Transverse colon (tissue), 4 donors: ENCODE measurements at places on chromosomes 5 and 9.

GRCh38 chr9:117103438-117104110 is 311.3 kb downstream of the ASTN2 start:
- no peak overlapping the region for H3K4me3 ChIP-seq
- no peaks in the 10 kb centered on the region for H3K4me1 ChIP-seq
- no peak overlapping the region for H3K27ac ChIP-seq
- no peaks in the 10 kb centered on the region for H3K36me3 ChIP-seq
- H3K27me3 ChIP-seq: no peaks in the 10 kb centered on the region

DNA sequence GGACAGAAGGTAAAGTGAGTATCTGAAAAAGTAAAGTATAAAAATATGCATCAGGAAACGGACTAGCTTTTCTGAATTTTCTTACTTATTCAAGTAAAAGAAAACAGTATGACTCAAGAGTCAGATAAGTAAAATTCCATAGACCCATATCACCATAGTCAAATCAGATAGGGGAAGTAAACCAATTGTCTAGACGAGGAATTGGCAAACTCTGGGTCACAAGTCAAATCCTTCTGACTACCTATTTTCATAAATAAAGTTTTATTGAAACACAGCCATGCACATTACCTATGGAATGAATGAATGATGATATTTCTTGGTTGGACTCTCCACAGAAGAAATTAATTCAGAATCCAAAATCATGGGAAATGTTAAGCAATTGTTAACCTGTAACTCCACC is 59.1 kb upstream of the TMC1 start:
- H3K36me3 ChIP-seq: no peaks in the 10 kb centered on the region
- no peaks in the 10 kb centered on the region for H3K27me3 ChIP-seq
- no peak overlapping the region for H3K27ac ChIP-seq
- H3K4me3 ChIP-seq: no peak overlapping the region
- peaks cover 4% of the 10 kb centered on the region for H3K4me1 ChIP-seq
- no peak for DNase-seq

- no peak for DNase-seq
- no peak overlapping the region for H3K4me3 ChIP-seq
- H3K36me3 ChIP-seq: no peaks in the 10 kb centered on the region
- H3K27ac ChIP-seq: no peak overlapping the region
- H3K4me1 ChIP-seq: no peaks in the 10 kb centered on the region
Measured at GRCh38 chr5:54563083-54563761, 45.7 kb downstream of the SNX18 start.

DNA sequence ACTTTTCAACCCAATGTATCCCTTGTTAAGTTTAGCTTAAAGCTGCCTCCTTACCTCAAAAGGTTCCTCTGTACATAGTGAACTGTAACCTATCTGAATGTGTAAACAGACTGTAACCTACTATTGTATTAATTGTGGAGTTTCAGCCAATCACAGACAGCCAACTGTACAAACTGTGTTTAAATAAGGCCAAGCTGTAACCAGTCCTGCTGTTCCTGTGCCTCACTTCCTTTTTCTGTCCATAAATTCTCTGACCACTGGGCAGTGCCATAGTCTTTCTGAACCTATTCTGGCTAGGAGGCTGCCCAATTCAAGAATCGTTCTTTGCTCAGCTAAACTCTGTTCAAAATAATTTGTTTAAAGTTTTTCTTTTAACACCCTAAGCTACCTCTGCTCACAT is 74.7 kb upstream of the DAPK1 start:
- no peak overlapping the region for H3K4me3 ChIP-seq
- DNase-seq: no peak
- no peaks in the 10 kb centered on the region for H3K27me3 ChIP-seq
- no peaks in the 10 kb centered on the region for H3K36me3 ChIP-seq
- no peak overlapping the region for H3K27ac ChIP-seq
- H3K4me1 ChIP-seq: no peaks in the 10 kb centered on the region

DNA sequence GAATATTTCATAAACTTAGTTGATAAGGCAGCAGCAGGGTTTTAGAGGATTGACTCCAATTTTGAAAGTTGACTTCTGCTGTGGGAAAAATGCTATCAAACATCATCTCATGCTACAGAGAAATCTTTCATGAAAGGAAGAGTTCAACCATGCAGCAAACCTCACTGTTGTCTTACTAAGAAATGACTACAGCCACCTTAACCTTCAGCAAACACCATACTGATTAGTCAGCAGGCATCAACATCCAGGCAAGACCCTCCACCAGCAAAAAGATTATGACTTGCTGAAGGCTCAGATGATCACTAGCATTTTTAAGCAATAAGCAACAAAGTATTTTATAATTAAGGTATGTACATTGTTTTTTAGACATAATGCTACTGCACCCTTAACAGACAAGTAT is 7.6 kb downstream of the TMEM174 start:
- DNase-seq: no peak
- no peaks in the 10 kb centered on the region for H3K27me3 ChIP-seq
- no peaks in the 10 kb centered on the region for H3K36me3 ChIP-seq
- no peaks in the 10 kb centered on the region for H3K4me1 ChIP-seq
- no peak overlapping the region for H3K27ac ChIP-seq
- no peak overlapping the region for H3K4me3 ChIP-seq

GRCh38 chr5:142860270-142860669 is 90.1 kb downstream of the ARHGAP26 start:
- no peaks in the 10 kb centered on the region for H3K27me3 ChIP-seq
- no peak overlapping the region for H3K4me3 ChIP-seq
- no peak for DNase-seq
- no peak overlapping the region for H3K27ac ChIP-seq
- peaks cover 6% of the 10 kb centered on the region for H3K4me1 ChIP-seq

GRCh38 chr5:112669328-112669963 is 68.2 kb upstream of the APC start:
- H3K36me3 ChIP-seq: no peaks in the 10 kb centered on the region
- H3K4me3 ChIP-seq: no peak overlapping the region
- DNase-seq: no peak
- no peak overlapping the region for H3K27ac ChIP-seq
- no peaks in the 10 kb centered on the region for H3K27me3 ChIP-seq

DNA sequence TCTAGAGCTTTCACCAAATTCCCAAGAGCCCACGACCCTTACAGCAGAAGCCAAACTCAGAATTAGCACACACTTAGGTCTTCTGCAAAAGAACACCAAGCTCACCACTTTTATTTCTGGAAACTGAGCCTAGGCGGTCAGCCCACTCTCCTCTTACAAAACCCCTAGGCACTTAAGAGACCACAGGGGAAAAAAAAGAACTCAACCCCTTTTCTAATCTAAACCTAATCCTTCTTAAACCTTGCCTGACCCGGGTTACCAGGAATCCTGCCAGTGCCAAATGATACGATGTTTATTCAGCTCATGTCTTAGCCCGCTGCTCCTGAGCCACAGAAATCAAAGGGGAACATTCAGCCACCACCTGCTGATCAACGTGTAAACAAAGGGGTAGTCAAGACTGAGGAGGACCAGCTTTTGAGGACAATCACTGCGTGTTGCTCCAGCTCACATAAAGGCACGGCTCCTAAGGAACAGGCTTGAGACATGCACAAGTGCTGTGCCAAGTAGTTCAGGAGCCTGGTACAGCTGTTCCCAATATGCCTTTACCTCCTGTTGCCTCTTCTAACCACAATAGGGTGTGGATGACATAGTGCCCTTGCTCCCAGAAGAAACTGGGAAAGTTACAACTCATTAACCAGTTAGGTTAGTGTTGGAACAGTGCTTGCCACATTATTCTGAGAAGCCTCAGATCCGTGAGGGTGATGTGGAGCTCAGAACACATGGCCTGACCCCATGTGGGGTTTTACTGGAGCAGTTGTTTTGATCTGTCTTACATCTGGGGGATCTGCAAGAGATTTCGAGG is 49.3 kb downstream of the ZFAND5 start:
- peak overlapping the region; percentile 88 for H3K27ac ChIP-seq
- no peaks in the 10 kb centered on the region for H3K36me3 ChIP-seq
- peaks cover 39% of the 10 kb centered on the region for H3K4me1 ChIP-seq

DNA sequence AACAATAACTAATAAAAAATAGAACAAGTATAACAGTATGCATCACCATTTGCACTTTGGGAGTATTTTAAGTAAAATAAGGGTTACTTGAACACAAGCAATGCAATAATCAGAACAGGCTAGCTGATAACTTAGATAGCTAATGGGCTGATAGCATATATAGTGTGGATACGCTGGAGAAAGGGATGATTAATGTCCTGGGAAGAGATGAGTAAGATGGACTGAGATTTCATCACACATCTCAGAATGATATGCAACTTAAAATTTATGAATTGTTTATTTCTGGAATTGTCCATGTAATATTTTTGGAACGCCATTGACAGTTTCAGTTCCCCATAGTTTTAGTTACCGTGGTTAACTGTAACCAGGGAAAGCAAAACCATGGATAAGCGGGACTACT is 173.6 kb downstream of the ISL1 start:
- H3K27ac ChIP-seq: no peak overlapping the region
- H3K36me3 ChIP-seq: no peaks in the 10 kb centered on the region
- no peaks in the 10 kb centered on the region for H3K4me1 ChIP-seq
- no peak for DNase-seq

GRCh38 chr5:53038196-53038847 is 49.2 kb downstream of the ITGA2 start:
- DNase-seq: no peak
- no peak overlapping the region for H3K27ac ChIP-seq
- H3K27me3 ChIP-seq: no peaks in the 10 kb centered on the region
- H3K4me3 ChIP-seq: no peak overlapping the region

- no peak overlapping the region for H3K27ac ChIP-seq
- no peaks in the 10 kb centered on the region for H3K36me3 ChIP-seq
- H3K27me3 ChIP-seq: no peaks in the 10 kb centered on the region
- no peaks in the 10 kb centered on the region for H3K4me1 ChIP-seq
Measured at GRCh38 chr5:110413856-110414255, 312.6 kb downstream of the TMEM232 start.

DNA sequence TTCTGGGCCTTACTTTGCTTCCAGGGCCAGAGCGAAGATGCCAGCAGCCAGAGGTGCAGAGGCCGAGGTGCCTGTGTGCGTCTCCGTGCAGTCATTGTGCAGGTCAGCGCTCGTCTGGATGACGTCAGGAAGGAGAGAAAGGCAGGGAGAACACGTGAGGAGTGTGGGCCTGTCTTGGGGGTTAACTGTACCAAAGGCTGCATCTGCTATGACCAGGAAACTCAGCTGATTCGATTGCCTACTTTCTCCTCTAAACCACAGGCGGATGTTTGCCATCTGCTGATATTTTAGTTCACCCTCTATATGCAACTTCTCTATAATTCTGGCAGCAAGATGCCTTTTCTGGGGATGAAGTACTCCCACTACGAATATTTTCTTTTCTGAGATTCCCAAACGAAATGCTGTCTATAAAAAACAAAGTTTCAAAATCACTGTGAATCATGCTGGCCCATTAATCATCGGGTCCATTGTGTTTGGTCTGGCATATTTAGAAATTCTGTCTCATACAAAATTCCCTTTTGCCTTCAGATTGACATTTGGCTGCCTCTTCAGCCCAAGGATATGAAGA is 24.8 kb downstream of the PCSK1 start:
- no peaks in the 10 kb centered on the region for H3K36me3 ChIP-seq
- no peak overlapping the region for H3K27ac ChIP-seq
- no peaks in the 10 kb centered on the region for H3K27me3 ChIP-seq
- no peaks in the 10 kb centered on the region for H3K4me1 ChIP-seq
- no peak overlapping the region for H3K4me3 ChIP-seq

DNA sequence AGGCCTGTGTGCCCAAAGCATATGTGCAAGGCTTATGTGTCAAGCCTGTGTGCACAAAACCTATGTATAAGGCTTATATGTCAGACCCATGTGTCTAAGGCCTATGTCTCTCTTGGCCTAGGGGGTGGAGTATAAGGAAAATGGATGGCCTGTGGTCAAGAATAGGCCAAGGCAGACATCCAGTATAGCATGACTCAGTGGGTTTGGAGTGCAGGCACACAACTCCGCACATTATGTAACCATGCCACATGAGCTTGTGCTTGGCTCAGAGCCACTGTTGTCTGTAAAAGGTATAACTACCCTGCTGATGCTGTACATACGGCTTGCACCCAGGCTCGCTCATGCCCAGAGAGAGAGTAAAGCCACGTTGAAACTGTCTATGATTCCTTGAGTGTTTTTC is 626.4 kb upstream of the NUDT12 start:
- no peaks in the 10 kb centered on the region for H3K4me1 ChIP-seq
- H3K27me3 ChIP-seq: no peaks in the 10 kb centered on the region
- no peak for DNase-seq

- H3K27ac ChIP-seq: no peak overlapping the region
- DNase-seq: no peak
- no peaks in the 10 kb centered on the region for H3K36me3 ChIP-seq
- H3K4me1 ChIP-seq: no peaks in the 10 kb centered on the region
- no peaks in the 10 kb centered on the region for H3K27me3 ChIP-seq
Measured at GRCh38 chr5:55900776-55901175, 49.6 kb downstream of the IL31RA start.

DNA sequence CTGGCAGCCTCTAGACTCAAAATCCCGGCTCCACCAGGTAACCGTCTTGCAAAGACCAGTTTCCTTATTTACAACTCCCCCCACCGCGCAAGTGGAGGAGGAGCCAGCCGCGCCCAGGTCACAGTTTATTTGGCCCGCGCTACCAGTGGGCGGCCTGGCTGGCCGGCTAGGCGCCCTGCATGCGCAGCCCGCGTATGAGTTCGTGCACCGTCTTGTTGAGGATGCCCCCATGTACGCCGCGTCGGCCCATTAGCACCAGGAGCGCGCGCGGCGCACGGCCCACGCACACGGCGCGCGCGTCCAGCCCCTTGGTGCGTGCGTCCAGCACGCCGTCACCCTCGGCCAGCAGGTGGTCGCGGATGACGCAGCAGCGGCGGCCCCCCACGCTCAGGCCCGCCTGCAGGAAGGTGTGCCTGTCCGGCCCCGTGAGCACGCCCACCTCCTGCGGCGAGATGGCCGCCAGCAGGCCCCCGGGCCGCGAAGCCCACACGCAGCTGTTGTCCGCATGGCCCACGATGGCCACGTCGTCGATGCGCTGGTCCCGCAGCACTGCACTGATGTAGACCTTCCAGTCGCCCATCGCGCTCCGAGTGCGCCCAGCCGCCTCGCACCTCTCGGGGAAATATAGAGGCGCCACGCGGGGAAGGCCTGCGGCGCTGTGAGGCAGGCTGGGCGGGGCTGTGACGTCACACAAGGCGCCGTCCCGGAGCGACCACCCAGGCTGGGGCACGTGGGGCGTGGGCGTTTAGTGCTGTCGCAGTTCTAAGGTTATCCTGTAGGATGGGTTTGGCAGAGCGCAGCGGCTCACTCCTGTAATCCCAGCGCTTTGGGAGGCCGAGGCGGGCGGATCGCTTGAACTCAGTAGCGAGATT is at the start of gene PFN3:
Gene PFN3, minus strand, starts transcription at position 665 of the 872 bp plus-strand sequence. Its CDS starts 85 bp downstream, at position 580.
- no peak within 1 kb of the TSS for H3K27ac ChIP-seq
- H3K27me3 ChIP-seq: peaks cover 48% of the 10 kb centered on the region
- no peaks in the 10 kb centered on the region for H3K36me3 ChIP-seq
- H3K4me1 ChIP-seq: peaks cover 20% of the 10 kb centered on the region
- peak; percentile 78 for DNase-seq

DNA sequence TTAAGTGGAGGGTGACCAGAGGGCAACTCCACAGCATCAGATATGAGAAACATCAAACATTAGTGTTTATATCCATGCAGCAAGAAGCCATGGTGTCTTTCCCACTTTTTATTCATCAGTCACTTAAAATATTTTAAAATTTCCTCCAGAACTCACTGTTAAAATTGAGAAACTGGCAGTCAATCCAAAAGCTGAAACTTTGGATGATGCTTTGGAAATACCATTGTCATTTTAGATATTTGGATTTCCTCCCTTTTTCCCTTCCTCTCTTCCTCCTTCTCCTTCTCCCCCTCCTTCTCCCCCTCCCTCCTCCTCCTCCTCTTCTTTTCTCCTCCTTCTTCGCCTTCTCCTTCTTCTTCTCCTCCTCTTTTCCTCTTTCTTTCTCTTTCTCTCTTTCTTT is 33.1 kb upstream of the NTRK2 start:
- H3K4me3 ChIP-seq: no peak overlapping the region
- DNase-seq: no peak
- no peaks in the 10 kb centered on the region for H3K36me3 ChIP-seq
- no peaks in the 10 kb centered on the region for H3K27me3 ChIP-seq
